ENCODE measurements at places on chromosomes 6 and 20.

- no peak for DNase-seq
Measured at GRCh38 chr6:130136798-130137197, 86.0 kb downstream of the SAMD3 start.

DNA sequence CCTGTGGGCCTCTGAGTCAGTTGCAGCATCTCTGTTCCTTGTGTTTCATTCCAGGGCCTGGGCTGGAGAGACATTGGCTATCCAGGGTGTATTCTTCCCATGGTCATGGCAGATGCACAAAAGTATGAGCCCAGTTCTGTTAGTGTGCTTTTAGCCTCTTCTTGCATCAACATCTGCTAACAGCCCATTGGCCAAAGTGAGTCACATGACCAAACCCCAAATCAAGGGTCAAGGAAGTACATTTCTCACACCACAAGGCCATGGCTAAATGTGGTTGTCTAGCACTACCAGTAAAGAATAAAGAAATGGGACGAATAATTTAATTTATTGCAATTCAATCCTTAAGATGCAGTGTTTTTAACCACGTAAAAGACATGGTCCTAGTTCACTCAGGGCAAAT is 43.9 kb downstream of the NRN1 start:
- no peak for DNase-seq

DNA sequence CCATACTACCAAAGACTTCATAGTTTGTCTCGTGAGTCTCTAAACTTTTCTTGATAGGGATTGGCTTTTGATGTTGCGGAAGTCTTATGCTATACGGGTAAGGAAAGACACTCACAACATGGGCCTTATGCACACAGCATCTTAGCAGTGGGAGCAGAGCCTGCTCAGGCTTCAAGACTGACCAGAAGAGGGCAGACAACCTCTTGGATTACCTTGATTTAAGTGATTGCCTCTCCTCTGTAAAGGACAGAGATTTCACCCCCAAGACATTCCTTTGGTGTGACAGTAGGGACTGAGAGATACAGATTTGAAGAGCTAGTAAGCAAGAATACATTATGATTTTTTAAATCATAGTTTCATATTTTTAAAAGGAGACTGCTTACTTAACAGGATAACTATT is 71.0 kb upstream of the SAMD3 start:
- no peak for DNase-seq

DNA sequence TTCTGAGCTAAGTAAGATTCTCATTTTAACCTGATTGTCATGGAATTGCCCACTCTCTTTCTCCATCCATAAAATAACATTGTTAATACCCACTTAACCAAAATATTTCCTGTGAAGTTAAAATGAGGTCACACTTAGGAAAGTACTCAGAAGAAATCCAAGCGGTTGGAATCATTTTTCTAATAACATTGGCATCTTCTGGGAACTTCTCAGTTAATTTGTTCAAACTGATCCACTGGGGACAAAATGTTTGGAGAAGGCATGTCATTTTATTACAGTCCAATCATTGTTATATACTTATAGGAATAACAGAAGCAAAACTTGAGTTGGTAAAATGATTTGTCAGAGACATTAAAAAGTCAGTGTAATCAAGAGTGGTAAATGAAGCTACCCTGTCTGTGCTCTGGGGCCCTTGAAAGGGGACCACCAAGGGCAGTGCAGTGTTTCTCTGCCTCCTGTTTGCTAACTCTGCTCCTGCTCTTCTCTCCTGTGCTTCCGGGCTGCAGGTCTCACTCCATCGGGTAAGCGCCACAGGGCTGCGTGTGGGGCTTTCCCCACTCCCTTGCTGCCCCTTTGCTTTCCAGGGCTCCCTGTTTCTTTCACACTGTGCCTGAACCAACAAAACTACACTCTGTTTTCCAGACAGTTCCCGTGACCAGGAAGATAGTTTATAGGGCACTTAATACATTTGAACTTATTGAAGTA is 50.1 kb downstream of the HDDC2 start:
- no peak for DNase-seq

- DNase-seq = no peak
Measured at GRCh38 chr20:11849976-11850670, 67.6 kb upstream of the BTBD3 start.

- DNase-seq = no peak
Measured at GRCh38 chr6:2799936-2800527, 34.8 kb downstream of the WRNIP1 start.

- DNase-seq = no peak
Measured at GRCh38 chr6:125001684-125002405, 39.6 kb downstream of the RNF217 start.

- DNase-seq = peak; percentile 31
Measured at GRCh38 chr6:149060300-149060984, 257.1 kb upstream of the TAB2 start.

DNA sequence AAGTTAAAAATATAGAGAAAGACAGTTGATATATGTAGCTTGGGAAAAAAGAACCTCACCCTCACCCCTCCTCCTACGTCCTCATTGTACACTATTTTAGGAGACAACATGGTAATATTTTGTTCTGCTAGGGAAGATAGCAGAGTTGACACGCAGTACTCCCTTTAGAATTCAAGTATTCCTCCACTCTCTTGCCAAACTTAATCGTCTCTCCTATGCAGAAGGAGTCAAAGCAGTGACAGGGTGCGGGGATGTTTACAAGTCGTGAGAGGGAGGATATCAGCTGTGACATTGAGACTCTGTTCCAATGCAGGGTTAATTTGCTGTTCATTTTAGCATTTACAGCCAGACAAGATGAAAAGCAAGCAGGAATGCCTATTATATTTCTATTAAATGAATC is 97.5 kb downstream of the SOBP start:
- no peak for DNase-seq

- DNase-seq = no peak
Measured at GRCh38 chr6:145749632-145750031, 14.3 kb upstream of the EPM2A start.

GRCh38 chr6:148169706-148170105 is 172.9 kb upstream of the SASH1 start:
- DNase-seq = no peak

- DNase-seq = no peak
Measured at GRCh38 chr20:32449890-32450401, 91.8 kb downstream of the ASXL1 start.

DNA sequence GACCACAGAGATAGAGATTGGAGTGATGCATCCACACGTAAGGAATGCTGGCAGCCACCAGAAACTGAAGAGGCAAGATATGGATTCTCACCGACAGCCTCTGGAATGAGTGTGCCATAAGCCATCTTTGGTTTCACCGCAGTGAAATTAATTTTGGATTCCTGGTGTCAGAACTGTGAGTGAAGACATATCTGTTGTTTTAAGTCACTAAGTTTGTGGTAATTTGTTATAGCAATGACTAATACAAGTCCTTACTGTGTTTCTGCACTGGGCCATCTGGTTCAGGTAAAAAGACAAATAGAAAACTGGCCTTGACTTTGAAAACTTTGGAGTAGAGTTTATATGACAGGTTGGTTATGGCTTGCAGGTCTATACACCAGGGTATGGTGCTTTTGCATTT is 261.9 kb downstream of the PHF3 start:
- DNase-seq = no peak

- DNase-seq = no peak
Measured at GRCh38 chr6:38349795-38350194, 289.9 kb downstream of the BTBD9 start.

DNA sequence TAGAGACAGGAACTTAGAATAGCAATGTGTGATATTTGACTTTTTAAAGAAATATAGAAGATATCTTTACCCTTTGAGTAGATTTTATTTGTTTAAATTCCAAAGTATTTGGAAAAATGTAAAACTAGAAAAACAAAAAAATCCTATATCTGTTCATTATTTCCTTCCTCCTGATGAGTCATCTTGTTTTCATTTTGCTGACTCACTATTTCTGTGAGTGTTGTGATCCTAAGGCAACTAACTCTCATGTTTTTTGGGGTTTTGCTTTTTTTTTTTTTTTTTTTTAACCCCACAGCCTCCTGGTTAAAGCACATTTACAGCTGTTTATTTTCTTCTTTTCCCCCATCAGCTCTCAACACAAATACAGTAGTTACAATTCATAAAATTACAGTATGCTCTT is 37.8 kb upstream of the THEMIS start:
- DNase-seq = no peak

- no peak for DNase-seq
Measured at GRCh38 chr6:43990627-43991619, 136.3 kb downstream of the MRPL14 start.

DNA sequence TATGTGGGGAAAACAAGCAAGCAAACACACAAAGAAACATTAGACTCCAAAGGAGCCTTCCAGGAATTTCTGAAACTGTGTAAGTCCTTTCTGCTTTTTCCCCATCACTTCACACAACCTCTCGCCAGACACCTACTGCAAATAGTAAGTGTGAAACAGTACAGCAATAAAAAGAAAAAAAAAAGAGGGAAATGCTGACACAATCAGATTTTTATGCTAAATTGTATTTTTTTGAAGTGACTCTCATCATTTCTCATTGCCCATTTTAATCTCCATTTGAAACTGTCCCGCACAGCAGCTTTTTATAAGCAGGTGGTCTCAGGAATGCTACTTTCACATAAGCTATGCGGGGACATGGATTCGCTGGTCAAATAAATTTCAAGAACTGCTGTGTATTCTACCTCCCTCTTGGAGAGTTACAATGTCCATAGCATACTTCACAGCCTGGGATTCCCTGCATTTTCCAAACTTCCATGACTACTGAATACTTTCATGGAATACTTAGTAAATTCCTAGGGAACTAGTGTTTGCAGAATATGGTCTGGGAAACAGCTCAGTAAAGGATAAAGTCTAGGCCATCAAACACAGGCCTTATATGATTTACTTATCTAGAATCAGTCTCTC is 139.9 kb upstream of the TSHZ2 start:
- no peak for DNase-seq

DNA sequence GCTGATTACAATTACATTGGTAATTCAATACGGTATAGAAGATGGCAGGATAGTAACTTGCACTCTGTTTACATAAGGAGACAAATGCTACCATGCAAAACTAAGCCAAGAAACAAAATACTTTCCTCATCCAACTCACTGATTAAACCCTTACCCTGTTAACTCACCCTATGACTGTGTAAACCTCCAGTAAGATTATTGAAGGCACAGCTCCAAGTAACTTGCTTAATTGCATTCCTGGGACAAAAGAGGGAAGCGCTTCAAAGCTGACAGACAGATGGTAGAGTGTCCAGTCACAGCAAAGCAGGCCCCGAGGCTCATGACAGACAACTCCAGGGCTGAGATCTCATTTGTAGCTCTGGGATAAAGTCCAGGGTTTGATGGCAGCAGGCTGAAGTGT is 6.9 kb upstream of the KIF16B start:
- no peak for DNase-seq

DNA sequence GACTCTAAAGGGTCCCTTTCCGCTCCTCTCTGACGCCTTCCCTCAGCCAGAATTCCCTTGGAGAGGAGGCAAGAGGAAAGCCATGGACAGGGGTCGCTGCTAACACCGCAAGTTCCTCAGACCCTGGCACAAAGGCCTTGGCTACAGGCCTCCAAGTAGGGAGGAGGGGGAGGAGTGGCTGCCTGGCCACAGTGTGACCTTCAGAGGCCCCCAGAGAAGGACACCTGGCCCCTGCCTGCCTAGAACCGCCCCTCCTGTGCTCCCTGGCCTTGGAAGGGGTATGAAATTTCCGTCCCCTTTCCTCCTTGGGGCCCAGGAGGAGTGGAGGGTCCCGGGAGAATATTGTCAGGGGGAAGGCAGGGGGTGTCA is 2.7 kb downstream of the VEGFA start:
- no peak for DNase-seq

DNA sequence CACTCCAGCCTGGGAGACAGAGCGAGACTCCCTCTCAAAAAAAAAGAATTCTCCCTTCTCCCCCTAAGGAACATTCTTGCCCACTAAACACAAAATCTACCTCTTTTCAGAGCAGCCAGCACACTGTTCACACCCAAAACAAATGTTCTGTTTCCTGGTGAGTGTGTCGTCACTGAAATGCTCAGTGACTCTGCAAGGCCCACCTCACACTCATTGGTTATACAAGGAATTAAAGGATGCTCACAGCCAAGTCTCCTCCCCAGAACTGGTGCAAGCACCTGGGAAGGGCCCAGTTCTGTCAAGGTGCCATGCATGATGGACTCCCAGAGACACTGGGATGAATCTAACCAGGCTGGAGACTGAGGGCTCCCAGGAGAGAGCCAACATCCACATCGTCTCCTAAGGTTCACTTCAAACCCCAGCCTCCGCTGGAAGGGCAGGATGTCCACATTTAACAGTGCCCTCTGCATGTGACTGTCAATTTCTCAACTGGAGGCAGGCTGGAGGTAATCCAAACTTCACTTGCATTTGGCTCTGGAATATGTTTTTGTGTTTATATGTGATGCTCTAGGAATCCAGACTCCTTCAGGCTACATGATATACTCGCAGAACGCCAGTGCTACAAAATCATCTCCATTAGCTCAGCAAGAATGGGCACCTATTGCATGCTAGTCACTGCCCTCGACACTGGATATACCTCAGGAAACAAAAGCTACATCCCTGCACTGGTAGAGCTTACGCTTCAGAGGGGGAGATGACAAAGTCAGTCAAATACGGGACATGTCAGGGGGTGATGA is 7.1 kb downstream of the RRBP1 start:
- DNase-seq = no peak

GRCh38 chr20:39946053-39946810 is 742.8 kb downstream of the MAFB start:
- DNase-seq = no peak

GRCh38 chr6:16244869-16245451 is 6.6 kb downstream of the GMPR start:
- DNase-seq = no peak

DNA sequence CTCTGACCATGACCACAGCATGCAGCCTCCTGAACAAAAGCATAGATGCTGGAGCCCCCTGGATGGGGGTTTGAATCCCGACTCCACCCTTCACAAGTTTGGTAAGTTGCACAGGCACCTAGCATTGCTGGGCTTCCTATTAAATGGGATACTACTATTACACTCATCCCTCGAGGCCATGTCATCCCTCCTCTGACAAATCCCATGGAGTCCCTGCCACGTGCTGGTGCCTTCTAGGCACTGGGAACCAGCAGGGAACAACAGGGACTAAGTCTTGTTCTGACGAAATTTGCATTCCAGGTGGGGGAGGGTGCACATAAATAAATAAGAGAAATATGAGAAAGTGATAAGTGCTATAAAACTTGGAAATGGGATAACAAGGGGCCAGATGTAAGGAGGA is 15.3 kb upstream of the SIRPA start:
- no peak for DNase-seq

DNA sequence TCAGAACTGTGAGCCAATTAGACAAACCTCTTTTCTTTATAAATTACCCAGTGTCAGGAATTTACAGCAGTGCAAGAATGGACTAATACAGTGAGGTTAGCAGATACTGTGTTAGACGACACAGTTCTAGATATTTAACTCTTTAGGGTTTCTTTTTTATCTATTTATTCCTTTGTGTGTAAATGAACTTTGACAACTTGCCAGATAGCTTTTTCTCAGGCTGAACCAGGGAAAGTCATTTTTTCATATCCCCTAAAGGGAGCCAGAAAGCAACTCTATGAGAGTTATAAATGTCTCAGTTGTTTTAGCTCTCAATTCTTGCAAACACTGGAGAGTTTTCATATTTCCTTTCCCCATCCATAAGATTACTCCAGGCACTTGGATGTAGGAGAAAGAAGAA is 277.3 kb downstream of the PHF3 start:
- DNase-seq = no peak

- DNase-seq = no peak
Measured at GRCh38 chr6:3584606-3585005, 127.8 kb upstream of the SLC22A23 start.

GRCh38 chr6:33208091-33208967 is at the start of gene RING1:
TSS of gene RING1 (plus strand) at chr6:33208500. CDS start at chr6:33208823, 323 bp downstream.
- DNase-seq = peak; percentile 79

Measured in activated T-helper 9 cell treated with anti-CD3 and anti-CD28 coated beads, Interleukin-2, amount 50 U/mL, for 16 hours (primary cell).